ENCODE measurements at places on chromosomes 5 and 9. TPM values are rescaled to one million over a fixed set of nuclear protein-coding genes. Genes with fewer than 3 reads are reported as not detected.
A peak's percentile ranks its signal among the peaks of the same experiment; 100 is the strongest.

DNA sequence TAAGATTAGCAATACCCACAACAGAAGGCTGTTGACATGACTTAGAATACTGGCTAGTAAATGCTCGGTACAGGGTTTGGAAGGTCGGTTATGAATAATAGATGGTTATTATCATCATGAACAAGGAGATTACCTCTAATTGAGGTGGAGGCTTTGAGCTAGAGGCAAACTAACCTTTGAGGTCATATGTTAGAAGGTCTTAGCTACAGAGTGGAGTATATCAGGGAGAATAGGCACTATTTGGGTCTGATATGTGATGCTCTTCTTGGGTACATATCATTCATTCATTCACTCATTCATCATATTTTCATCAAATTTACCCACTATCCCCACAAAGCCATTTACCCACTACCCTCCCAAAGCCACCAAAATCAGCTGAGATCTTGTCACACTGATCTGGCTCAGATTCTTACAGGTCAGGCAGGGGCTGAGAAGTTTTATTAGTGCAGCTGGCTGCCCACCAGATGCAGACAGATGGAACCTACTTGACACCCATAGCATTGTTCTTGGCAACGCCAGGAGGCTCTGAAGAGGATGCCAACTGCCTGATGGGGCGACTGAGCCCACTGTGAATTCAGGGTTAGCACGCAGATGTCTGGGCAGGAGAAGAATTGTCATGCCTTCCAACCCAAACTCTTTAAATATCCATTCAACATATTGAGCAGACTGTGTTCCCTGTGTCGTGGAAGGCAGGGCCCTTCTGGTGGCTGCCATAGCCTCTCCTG, 90.2 kb upstream of the SH3PXD2B start:
- ATAC-seq = no peak

- peak; percentile 97 for ATAC-seq
These were observed 117.3 kb downstream of the GDNF start for GRCh38 chr5:37722236-37723161.

GRCh38 chr5:22736443-22737003, 116.6 kb downstream of the CDH12 start:
- ATAC-seq = no peak

- no peak for ATAC-seq
These were observed 18.8 kb upstream of the OR2S2 start for GRCh38 chr9:35976726-35977125.

DNA sequence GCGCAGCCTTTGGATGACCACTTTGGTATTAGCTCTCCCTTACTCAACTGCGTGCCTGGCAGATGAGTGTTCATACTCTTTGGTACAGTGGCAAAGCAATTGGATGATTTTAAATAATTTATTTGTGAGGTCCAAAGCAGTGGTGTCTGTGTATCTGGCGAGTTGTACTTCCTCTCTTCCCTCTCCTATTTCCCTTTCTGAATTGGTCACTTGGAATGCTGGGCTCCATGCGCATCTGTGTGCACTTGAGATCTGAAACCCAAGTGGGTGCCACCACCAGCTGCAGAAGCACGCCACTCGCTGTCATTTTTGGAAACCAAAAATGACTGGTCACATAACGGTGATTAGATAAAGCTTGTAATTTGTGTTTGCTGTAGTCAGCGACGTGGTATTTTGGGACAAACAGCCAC, 386.0 kb upstream of the KLF4 start:
- no peak for ATAC-seq

DNA sequence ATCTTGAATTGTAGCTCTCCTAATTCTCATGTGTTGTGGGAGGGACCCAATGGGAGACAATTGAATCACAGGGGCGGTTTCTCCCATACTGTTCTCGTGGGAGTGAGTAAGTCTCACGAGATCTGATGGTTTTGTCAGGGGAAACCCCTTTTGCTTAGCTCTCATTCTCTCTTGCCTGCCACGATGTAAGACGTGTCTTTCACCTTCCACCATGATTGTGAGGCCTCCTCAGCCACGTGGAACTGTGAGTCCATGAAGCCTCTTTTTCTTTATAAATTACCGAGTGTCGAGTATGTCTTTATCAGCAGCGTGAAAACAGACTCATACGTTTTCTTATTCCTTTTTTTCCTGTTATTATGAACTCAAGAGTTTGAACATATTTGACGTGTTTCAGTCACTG, 39.1 kb downstream of the RETREG1 start:
- ATAC-seq = no peak

DNA sequence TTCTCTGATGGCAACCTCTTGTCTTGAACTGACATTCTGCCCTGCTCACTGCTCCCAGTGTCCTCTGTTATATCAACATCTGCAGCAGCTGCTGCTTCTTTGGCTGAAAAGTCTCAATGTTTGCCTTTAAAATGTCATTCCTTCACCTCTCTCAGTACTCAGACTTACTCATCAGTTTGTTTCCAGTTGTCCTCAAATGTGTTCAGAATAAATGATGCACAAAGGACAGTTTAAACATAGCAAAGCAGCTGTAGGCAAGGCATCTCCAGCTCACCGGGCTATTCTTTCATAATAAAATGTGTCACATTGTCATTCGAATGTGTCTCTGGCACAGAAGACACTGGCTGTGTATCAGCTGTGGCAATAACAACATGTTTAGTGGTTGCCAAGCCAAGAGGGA, 590.9 kb upstream of the ZNF608 start:
- no peak for ATAC-seq

GRCh38 chr5:151504006-151504405, 56.6 kb downstream of the SLC36A1 start:
- no peak for ATAC-seq

DNA sequence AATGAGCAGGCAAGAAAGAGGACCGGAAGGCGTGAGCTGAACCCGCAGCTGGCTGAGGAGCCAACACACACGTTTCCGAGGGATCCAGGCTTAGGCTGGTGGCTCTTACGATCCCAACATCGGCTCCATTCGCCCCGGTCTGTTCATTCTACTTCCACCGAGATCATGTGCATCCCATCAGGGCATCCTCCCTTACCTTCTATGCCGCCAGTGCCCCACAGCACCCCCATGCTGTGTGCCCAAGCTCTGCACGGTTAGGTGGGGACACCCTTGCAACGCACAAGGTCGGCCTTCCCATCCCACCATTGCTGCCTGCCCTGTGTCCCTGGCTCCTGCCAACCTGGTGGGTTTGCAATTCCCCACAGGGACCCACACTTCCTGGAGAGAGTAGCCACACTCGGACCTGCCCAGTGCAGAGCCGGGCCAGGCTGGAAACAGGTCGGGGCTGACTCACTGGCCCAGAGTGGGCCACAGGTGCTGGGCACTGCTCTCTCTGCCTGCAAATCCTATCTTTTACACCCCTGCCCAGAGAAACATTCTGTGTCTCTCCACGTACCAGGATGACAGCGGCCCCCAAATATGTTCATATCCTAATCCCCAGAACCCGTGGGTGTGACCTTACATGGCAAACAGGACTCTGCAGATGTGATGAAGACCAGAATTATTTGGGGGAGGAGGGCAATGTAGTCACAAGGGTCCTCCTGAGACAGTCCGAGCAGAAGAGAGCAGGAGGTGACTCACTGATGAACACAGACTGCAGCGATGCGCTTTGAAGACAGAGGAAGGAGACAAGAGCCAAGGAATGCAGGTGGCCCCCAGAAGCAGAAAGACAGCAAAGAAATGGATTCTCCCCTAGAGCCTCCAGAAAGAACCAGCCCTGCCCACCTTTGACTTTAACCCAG, 182.2 kb downstream of the AUH start:
- no peak for ATAC-seq

DNA sequence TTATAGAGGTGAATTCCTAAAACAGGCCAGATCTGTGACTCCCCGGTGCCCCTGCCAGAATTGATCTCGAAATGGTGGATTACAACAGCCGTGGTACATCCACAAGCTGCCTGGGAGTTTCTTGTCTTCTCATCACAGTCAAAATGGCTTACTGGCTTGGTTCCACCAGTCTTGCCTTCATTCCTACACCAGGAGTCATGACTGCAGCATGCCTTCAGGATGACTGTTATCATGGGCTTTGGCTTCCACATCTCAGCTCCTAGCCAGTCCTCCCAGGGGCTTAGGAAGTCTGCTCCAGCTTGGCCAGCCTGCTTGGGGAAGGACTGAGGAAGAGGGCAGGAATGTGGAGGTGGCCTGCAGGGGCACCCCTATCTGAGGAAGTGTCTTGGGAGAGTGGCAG, 132.9 kb upstream of the NR3C1 start:
- ATAC-seq = peak; percentile 87

DNA sequence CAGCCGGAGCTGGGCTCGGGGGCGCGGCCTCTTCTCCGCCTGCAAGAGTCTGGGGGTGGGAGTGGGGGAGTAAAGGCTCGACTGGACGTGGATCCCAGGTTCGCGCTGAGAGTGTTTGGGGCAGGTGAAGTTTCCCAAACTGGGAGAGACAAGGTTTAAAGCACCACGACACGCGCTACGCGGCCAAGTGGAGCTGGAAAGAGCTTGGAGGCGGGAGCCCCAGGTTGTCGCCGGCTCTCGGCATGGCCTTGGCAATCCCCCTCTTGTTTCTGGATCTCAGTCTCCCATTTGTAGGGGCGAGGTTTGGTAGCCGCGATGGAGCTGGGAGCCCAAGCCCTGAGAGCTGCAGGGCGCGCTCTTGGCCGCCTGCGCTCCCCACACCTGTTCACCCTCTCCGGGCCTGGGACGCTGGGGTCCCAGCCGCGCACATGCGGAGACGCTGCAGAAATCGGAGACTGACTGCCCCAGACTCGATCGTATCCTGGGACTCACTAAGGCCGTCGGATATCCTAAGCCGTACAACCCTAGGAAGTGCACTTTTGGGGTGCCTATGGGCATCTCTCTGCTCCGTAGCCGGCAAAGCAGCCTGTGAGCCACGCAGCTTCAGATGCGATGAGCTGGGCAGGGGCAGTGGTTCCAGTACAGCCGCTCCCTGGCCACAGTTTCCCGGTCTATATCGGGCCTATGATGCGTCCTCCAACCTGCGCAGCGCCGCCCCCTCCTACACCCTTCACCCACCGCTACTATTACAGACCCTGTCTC, 937 bp downstream of the TMOD1 start:
- peak; percentile 2 for ATAC-seq

The MEF2C gene
- total RNA-seq = 123 TPM

The F2RL2 gene
- total RNA-seq = 5.5 TPM

The ZNF454 gene
- 2.6 TPM for total RNA-seq

The PCDHB7 gene
- total RNA-seq = 4.8 TPM

The FAM193B gene
- total RNA-seq = 54.6 TPM

The THBS4 gene
- 11.5 TPM for total RNA-seq
